ENCODE measurements at places on chromosomes 16 and 17.

GRCh38 chr17:47276444-47276843 lies 22.8 kb downstream of the ITGB3 start:
- no peak for DNase-seq

GRCh38 chr16:68236137-68236825 lies 354 bp upstream of the ESRP2 start:
- DNase-seq, result peak; percentile 63

GRCh38 chr16:106623-107324 lies 28.7 kb downstream of the MPG start:
- DNase-seq, result peak; percentile 91

GRCh38 chr17:1871756-1872155 lies 42.0 kb downstream of the RPA1 start:
- no peak for DNase-seq

DNA sequence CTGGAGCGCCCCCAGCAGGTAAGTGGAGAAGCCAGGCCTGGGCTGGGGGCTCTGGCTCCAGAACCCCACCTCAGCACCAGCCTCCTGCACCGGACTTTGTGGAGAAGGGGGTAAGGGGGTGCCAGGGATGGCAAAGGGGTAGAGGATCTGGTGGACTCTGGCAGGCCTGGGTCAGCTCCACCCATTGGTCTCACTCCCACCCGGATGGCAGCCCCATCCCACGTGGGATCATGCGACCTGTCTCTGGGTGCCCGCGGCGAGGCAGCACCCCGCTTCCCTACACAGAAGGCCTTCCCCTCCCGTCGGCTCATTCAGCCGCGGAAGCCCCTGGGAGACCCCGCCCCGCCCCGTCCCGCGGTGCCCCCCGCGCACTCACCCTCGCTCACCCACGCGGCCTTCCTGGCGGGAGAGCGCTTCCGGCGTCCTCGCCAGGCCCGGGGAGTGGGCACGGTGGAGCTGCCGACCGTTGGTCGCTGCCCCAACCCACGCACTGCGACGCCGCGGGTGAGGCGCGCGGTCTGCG lies 498 bp upstream of the PLEKHG4 start:
- peak; percentile 65 for DNase-seq

DNA sequence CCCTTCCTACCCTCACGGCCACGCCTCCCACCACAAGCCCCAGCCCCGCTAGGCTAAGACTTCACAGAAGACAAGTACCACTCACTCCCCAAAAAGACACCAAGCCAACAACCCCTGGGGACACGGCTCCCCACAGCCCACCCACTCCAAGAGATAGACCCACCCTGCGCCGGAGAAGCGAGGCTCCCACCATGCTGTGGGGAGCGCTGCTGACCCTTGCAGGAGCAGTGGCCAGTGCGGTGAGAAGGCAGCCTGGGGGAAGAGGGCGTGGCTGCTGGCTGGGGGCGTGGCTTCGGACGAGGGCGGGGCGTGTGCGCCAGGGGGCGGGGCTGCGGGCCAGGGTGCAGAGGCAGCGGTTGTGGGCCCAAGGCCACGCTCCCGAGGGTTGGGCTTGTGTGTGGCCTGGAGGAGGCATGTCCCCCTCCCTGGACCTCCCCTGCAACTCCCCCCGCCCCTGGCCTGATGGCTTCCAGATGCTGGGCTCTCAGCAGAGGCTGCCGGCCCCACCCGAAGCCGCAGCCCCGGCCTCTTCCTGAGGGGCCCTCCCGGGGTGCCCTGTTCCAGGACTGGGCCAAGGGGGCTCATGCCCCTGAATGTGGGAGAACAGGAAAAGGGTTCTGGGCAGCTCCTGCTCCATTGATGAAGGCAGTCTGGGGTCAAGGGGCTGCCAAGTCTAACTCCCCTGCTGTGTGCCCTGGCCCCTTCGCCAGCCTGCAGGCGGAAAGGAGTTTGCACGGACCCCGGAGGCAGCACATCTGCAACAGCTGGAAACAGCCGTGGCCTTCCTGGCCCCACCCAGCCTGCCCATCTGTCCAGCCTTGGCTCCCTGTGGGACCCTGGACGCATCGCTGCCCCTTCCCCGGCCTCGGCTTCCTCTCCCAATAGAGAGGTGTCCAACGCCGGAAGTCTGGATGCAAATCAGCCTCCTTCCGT lies 9.1 kb downstream of the TFAP4 start:
- DNase-seq, result peak; percentile 63

- no peak for DNase-seq
Measured at GRCh38 chr16:84614968-84615813, 2.7 kb downstream of the COTL1 start.

DNA sequence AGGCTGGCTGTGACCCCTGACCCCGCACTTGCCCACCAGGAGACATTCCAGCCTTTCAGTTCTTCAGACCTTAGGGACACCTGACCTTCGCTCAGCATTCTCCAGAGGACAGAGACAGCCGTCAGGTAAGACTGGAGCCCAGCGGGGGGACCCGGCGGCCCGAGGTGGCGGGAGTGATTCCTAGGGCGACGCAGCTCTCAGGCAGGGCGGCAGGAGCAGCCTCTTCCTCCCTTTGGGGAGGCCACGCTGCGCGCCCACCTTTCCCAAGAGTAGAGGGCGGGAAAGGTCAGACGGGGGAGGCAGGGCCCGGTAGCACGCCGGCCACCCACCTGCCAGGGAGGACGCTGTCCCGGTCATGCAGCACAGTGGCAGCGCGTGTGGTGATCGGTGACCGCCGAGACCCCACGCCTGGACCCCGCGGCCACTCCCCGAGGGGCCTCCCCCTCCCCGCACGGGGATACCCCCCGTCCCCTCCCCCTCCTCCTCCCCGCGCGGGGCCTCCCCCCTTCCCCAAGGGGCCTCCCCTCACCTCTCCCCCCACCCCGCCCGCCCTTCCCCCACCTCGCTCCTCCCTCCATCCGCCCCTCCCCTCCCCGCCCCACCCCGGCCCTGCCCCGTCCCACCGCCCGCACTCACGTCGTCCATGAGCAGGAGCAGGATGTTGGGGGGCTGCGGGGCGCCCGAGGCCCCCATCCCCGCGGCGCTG lies 472 bp downstream of the GALNS start:
- DNase-seq, result no peak

DNA sequence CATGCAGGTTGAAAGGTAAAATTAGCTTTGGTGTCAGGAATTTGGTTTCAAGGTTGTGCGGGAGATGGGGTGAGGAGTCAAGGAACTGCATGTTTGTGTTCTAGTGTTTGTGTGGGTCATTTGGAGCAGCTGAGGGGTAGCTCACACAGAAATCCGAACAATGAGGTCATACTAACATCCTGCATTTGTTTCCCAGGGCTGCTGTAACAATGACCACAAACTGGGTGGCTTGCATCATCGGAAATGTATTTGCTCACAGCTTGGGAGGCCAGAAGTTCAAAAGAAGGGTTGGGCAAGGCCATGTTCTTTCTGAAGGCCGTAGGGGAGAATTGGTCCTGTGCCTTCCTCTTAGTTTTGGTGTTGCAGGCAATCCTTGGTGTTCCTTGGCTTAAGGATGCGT lies 287.4 kb downstream of the HAPSTR1 start:
- DNase-seq, result no peak

DNA sequence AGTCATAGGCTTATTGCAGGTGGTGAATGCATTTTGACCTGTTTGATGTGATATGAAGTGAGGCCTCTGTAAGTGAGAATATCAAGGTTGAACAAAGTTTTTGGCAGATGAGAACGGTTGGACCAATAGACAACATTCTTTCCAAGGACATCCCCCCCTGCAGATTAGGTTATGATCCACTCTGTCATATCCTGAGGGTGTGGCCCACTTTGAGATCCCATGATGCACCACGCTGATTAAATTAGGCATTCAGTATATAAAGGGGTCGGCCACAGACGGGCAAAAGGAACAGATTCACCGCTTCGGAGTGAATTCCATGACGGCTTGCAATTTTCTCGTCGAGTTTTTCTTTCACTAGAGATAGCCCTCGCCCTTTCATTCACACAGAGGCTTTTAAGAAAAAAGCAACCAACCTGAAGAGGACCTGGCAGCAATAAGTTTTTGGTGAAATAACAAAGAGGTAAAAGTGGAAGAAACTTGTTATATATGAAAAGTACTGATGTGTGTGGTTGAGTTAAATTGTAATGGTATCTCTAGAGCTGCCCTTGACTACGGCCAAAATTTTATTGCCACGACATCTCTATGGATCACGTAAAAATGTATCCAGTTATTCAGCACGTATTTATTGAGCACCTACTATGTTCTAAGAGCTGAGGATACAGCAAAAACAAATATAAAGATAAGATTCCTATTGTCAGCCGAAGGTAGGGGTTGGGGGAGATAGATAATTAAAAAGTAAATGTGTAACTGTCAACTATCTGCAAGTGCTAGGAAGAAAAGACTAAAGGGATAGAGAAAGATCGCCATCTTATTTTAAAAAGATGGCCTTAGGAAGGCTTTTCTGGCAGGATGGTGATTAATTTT lies 1.7 kb upstream of the RBBP6 start:
- DNase-seq, result peak; percentile 52

DNA sequence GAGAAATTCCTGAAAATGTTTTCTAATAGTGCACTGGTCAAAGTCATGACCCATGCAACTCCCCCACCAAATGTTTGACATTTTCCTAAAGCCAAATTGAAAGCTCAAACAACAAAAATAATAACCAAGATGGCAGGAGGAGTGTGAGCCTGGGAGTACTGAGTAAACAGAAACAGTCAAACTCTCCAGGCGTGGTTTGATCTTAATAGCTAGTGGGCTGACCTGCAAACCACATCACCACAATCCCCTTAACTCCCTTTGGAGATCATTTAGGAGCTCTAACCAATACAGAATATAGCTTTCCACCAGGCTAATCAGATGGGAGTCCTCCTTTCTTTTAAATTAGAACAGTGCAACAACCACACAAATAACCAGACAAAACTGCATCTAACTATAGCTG lies 19.2 kb upstream of the MEIOC start:
- no peak for DNase-seq

GRCh38 chr16:82715833-82716232 lies 89.1 kb downstream of the CDH13 start:
- DNase-seq, result no peak

DNA sequence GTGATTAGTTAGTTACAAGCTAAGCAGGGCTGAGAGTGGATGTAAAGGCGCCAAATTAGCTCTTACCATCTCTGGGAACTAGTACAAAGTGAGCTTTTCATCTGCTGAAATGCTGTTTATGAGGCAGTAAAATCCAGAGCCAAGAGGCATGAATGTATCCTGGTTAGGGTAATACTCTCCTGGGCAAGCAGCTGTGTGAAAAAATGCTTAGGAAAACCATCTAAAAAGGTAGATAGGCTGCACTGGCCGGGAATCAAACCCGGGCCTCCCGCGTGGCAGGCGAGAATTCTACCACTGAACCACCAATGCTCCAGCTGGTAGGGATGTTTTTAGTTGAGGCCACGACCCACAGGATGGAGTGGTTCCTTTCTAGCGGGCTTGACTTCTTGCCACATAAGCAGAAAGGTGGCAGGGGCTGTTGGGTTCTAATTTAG lies 23.0 kb downstream of the VAC14 start:
- no peak for DNase-seq

DNA sequence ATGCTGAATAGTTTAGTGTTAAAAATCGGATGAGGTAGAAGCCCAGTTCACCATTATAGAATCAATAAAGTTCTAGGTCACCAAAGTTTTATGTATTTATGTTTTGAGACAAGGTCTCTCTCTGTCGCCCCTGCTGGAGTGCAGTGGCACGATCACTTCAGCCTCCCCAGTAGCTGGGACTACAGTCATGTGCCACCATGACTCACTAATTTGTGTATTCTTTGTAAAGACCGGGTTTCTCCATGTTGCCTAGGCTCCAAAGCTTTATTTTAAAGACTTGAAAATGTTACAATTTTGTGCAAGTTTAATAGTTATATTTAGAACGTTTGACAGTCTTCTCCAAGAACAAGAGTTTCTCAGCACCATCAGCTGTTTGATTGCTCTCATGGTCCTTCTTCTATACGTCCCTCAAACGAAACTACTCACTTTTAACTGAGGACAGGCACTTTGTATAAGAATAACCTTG lies 32.1 kb downstream of the NDE1 start:
- DNase-seq, result peak; percentile 80

DNA sequence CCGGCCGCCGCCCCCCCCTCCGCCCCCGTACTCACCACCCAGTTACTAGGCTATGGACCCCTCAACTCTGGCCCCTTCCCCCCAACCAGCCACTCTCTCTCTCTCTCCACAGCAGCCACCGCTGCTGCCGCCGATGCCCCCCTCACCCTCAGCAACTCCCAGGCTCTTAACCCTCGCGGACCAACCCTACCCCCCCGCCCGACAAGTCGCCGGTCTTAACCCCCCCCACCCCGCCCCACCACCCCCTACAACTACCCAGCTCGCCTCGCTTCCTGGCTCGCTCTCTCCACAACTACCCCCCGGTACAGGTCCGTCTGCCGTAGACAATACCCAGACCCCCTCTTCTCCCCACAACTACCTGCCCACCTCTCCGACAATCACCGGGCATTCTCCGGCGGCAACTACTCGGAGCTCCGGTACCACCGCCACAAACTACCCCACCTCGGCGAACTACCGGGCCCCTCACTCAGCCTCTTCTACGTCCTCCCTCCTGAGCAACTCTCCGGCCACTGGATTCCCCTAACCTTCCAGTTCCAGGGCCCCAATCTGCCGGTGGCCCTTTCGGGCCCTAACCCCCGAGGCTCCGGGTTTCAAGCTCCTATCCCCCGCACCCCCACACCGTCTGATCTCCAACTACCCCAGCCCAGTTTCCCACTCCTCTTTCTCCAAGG lies 702 bp downstream of the PHF23 start:
- DNase-seq, result peak; percentile 32

GRCh38 chr17:81930142-81931125 lies 2.9 kb upstream of the MAFG start:
- DNase-seq, result no peak

- DNase-seq, result no peak
Measured at GRCh38 chr16:1510941-1511351, 17.8 kb downstream of the TELO2 start.

- no peak for DNase-seq
Measured at GRCh38 chr16:13921328-13921727, 1.4 kb downstream of the ERCC4 start.

- peak; percentile 24 for DNase-seq
Measured at GRCh38 chr17:2266045-2266864, 37.3 kb downstream of the SMG6 start.

- no peak for DNase-seq
Measured at GRCh38 chr16:88017587-88018101, 66.4 kb downstream of the BANP start.

GRCh38 chr16:30054959-30055553 lies 10.5 kb upstream of the ALDOA start:
- DNase-seq, result peak; percentile 60

DNA sequence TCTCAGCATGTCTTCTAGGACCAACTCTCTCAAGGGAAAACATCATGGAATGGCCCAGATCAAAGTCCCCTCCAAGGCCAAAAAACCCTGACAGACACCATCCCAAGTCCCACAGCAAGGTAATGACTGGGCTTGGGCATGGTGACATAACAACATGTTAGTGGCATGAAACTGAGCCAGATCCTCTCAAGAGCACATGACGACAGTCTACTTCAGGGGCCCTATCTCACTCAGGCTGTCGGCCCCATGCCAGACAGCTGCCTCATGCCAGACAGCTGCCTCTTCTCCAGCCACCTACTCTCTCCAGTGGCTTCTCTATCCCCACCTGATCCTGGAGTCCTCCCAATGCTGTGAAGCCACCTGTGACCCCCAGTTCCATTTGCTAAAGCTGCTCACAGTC lies 18.4 kb downstream of the HSD11B2 start:
- DNase-seq, result peak; percentile 47

- no peak for DNase-seq
Measured at GRCh38 chr16:46558018-46558417, 63.2 kb downstream of the SHCBP1 start.
